Activated CD8-positive, alpha-beta T cell treated with anti-CD3 and anti-CD28 coated beads for 36 hours (primary cell): ENCODE measurements at places on chromosomes 2 and 18. TPM values are rescaled to one million over a fixed set of nuclear protein-coding genes. Genes with fewer than 3 reads are reported as not detected.
A peak's percentile ranks its signal among the peaks of the same experiment; 100 is the strongest.

DNA sequence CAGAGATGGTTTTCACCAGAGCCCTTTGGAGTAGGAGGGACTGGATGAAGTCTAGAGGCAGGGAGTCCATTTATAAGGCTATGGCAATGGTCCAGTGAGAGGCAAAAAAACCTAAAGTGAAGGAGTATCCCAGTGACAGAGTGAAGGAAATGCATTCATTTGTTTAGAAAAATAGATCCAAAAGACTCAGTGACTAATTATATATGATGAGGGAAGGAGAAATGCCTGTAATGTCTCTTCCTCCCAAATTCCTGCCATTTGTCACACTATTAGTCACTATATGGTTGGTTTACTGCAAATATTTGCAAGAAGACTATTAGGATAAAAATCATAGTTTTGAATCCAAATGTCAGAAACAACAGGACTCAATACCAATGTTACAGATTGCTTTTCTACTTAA lies 104.2 kb downstream of the ZNF521 start:
- H3K4me3 ChIP-seq: no peak overlapping the region
- H3K27me3 ChIP-seq: no peaks in the 10 kb centered on the region
- no peak overlapping the region for H3K27ac ChIP-seq
- H3K36me3 ChIP-seq: no peaks in the 10 kb centered on the region

Gene REG1A
- total RNA-seq: not detected

GRCh38 chr18:56391931-56392590 lies 246.3 kb downstream of the TXNL1 start:
- DNase-seq: no peak
- no peaks in the 10 kb centered on the region for H3K4me1 ChIP-seq
- H3K27me3 ChIP-seq: peaks cover 3% of the 10 kb centered on the region
- no peaks in the 10 kb centered on the region for H3K36me3 ChIP-seq
- H3K27ac ChIP-seq: no peak overlapping the region

- H3K27me3 ChIP-seq: no peaks in the 10 kb centered on the region
- peak overlapping the region; percentile 24 for H3K27ac ChIP-seq
- H3K36me3 ChIP-seq: peaks cover 43% of the 10 kb centered on the region
- H3K4me3 ChIP-seq: peak overlapping the region; percentile 93
These were observed 1.8 kb downstream of the TMX3 start for GRCh38 chr18:68713131-68713530.

Gene GALNT5
- not detected for total RNA-seq

DNA sequence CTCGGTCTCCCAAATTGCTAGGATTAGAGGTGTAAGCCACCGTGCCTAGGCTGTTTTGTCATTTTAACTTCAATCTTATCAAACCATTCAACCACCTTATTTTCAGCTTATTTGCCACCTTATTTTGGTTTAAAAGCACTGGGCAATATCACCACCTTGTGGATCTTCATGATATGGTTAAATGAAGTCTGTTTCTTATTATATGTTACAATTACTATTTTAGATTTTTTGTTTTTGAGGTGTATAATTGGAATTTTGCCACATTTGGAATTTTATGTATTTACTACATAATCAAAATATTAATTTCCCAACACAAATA lies 43.8 kb upstream of the SCN9A start:
- DNase-seq: no peak
- H3K4me3 ChIP-seq: no peak overlapping the region
- H3K27me3 ChIP-seq: no peaks in the 10 kb centered on the region
- no peaks in the 10 kb centered on the region for H3K36me3 ChIP-seq
- no peaks in the 10 kb centered on the region for H3K4me1 ChIP-seq

Gene DYNC1I2
- total RNA-seq: 40.0 TPM

DNA sequence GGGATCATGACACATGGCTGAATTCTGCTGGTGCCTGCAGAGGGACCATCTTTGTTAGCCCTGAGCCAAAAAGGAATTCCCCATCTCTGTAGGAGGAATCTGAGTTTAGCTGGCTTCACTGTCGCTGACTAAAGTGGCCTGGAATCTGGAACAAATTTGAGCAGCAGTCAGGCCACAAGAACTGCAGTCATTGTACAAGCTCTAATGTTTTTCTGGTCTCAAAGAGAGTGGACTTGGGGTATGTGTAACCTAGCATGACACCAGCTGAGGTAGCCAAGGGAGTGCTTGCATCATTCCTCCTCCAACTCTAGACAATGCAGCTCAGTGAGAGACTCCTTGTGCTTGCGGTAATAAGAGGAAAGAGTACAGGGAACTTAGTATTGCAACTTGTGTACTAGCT lies 539.1 kb upstream of the LRRTM4 start:
- no peak for DNase-seq
- H3K4me3 ChIP-seq: no peak overlapping the region
- no peaks in the 10 kb centered on the region for H3K36me3 ChIP-seq
- H3K27me3 ChIP-seq: no peaks in the 10 kb centered on the region
- H3K4me1 ChIP-seq: no peaks in the 10 kb centered on the region

DNA sequence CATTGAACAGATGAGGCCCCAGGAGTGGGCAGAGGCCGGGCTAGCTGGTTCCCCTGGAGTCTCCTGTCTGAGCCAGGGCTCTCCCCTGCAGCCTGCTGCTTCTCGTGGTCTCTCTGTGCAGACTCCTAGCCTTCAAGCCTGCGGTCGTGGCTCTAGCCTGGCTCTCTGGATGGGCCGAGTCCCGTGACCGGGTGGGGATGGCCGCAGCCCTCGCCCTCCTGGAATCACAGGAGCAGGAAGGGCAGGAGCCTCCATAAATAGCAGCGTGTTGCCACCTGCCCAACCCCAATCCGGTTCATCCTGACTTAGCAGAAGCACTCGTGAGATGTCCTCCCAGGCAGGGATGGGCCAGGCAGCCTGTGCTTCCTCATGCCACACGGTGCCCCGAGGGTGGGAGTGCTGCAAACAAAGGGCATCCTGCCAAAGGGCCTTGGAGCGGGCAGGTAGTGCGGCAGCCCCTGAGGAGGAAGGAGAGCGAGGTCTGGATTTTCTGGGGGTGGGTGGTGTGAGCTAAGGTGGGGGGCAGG lies 43.9 kb downstream of the FOSL2 start:
- H3K27ac ChIP-seq: no peak overlapping the region
- peaks cover 32% of the 10 kb centered on the region for H3K4me1 ChIP-seq
- no peak overlapping the region for H3K4me3 ChIP-seq
- H3K36me3 ChIP-seq: peaks cover 2% of the 10 kb centered on the region
- no peak for DNase-seq

DNA sequence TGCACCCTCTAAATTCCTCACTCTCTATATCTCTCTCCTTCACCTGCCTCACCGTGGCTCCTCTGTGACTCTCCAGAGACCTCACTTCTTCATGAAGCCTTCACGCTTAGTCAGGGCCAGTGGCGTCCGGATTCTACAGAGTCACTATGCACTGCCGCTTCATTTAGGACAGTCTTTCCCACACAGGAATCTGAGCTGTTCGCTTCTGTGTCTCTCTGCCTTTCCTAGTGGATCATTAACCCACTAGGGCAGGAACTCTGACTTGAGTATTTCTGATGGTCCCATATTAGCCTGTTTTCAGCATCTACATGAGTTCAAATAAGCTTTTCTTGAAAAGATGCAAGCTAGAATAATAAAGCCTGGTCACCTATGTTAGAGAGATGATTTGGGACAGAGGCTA lies 180.2 kb upstream of the DOK6 start:
- H3K27ac ChIP-seq: no peak overlapping the region
- H3K4me1 ChIP-seq: no peaks in the 10 kb centered on the region
- no peaks in the 10 kb centered on the region for H3K27me3 ChIP-seq
- no peaks in the 10 kb centered on the region for H3K36me3 ChIP-seq
- H3K4me3 ChIP-seq: no peak overlapping the region

GRCh38 chr2:179460181-179460929 lies 195.7 kb upstream of the SESTD1 start:
- no peaks in the 10 kb centered on the region for H3K4me1 ChIP-seq
- DNase-seq: no peak
- H3K27ac ChIP-seq: no peak overlapping the region
- H3K4me3 ChIP-seq: no peak overlapping the region

- no peaks in the 10 kb centered on the region for H3K36me3 ChIP-seq
- no peaks in the 10 kb centered on the region for H3K4me1 ChIP-seq
- peaks cover 6% of the 10 kb centered on the region for H3K27me3 ChIP-seq
- no peak overlapping the region for H3K27ac ChIP-seq
- no peak for DNase-seq
These were observed 321.7 kb upstream of the THSD7B start for GRCh38 chr2:136443661-136444060.

- no peaks in the 10 kb centered on the region for H3K36me3 ChIP-seq
- peaks cover 31% of the 10 kb centered on the region for H3K27me3 ChIP-seq
- no peak overlapping the region for H3K4me3 ChIP-seq
These were observed 84.1 kb downstream of the CELF4 start for GRCh38 chr18:37481491-37481890.

Gene IL37
- not detected for total RNA-seq

GRCh38 chr2:160901613-160902012 lies 258.6 kb upstream of the TANK start:
- H3K4me1 ChIP-seq: no peaks in the 10 kb centered on the region
- no peak overlapping the region for H3K27ac ChIP-seq
- H3K27me3 ChIP-seq: peaks cover 2% of the 10 kb centered on the region
- H3K36me3 ChIP-seq: no peaks in the 10 kb centered on the region
- DNase-seq: no peak
- no peak overlapping the region for H3K4me3 ChIP-seq

DNA sequence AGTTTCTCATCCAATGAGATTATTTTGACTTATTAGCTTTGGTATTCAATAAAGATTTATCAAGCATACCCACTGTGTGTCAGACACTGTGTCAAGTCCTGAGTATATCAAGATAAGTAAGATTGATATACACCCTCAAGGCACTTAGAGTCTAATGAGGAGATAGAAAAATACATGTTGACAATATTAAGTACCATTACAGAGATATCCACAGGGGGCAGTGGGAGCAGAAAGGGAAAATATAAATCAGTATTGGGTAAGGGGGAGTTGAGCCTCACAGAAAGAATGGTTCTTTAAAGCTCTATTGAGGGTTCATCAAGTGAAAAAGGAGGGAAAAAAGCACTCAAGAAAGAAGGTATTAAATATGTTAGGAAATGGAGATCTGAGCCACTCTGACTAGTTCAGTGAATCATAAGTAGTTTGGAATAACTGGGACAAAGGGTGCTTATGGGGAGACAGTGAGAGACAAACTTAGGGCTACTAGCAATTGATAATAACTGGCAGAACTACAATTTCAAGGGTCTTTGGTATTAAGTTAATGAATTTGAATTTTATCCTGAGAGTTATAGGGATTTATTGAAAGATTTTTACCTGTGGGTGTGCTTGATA lies 45.5 kb upstream of the SLC8A1 start:
- H3K4me3 ChIP-seq: no peak overlapping the region
- no peak for DNase-seq
- no peak overlapping the region for H3K27ac ChIP-seq
- H3K4me1 ChIP-seq: no peaks in the 10 kb centered on the region

DNA sequence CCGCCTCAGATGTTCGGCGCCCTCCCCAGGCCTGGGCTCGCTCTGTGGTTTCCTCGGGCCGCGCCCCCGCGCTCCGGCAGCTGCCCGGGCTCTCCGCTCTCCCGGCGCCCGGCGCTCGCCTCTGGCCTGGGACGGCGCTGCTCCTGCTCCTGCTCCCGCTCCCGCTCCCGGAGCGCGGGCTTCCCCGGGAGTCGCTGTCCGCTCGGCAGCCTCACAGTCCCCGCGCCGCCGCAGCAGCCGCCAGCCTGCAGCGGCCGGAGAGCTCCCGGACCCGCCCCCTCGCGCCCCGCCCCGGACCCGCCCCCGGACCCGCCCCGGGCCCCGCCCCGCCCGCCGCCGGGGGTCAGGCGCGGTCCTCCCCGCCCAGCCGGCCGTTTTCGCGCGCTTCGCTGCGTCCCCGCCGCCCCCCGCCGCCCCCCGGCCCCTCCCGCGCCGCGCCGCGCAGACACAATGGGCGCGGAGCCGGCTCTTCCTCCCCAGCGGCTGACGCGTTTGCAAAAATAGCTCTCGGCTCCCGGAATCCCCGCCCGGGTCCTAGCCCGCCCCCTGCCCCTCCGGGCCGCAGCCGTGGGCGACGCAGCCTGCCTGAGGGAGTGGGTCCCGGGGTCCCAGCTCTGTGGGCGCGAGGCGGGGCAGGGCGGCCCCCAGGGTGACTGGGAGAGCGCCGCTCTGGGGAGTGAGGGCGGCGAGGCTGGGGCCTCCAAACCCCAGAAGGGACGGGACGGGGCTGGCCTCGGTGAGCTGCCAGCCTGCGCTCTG lies at the start of gene ARL4C:
Gene ARL4C (minus strand): TSS at position 247 of the 759 bp plus-strand sequence. CDS start 495 bp downstream, outside the sequence.
- DNase-seq: peak; percentile 57
- H3K27ac ChIP-seq: peak within 1 kb of the TSS; percentile 91
- H3K4me3 ChIP-seq: peak within 1 kb of the TSS; percentile 90

Gene GLB1L
- total RNA-seq: 1.2 TPM

Gene AQP12B
- not detected for total RNA-seq

GRCh38 chr2:166134252-166135151 lies 6.7 kb upstream of the SCN1A start:
- H3K27me3 ChIP-seq: peaks cover 11% of the 10 kb centered on the region
- no peak overlapping the region for H3K4me3 ChIP-seq
- no peaks in the 10 kb centered on the region for H3K4me1 ChIP-seq
- no peaks in the 10 kb centered on the region for H3K36me3 ChIP-seq
- no peak for DNase-seq

DNA sequence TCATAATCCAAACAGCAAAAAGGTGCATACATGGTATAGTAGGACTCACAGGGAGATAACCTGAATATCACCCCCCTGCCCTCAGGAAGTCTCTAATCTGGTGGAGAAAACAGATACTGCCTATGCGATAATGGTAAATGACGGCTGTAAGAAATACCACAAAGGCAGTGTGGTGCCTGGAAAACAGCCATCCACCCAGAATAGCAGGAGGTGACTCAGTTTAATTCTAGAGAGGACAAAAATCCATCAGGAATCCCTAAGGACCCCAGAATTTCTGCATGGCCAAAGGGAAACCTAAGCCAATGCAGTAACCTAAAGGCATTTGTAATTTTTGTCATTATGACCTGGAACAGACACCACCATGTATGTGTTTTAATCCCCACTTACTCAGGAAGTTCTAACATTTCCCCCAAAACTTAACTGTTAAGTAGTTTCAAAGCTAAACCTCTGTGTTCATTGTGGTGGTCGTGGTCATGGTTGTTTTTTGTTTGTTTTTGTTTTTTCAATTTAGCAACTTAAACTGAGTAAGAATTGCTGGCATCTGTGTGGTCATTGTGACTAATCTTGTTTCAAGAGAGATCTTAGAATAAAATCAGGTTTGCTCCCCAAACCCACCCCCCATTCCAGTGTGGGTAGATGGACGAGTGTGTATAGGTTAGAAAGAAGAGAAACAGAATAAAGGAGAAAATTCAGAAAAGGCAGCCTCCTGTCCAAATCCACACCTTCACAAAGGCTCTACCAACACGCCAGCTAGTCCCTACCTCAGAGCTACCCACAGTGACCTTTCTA lies 121.5 kb upstream of the CDCA7 start:
- peaks cover 2% of the 10 kb centered on the region for H3K27me3 ChIP-seq
- DNase-seq: no peak
- H3K4me1 ChIP-seq: peaks cover 4% of the 10 kb centered on the region
- H3K36me3 ChIP-seq: no peaks in the 10 kb centered on the region

Gene CRYGD
- total RNA-seq: not detected

DNA sequence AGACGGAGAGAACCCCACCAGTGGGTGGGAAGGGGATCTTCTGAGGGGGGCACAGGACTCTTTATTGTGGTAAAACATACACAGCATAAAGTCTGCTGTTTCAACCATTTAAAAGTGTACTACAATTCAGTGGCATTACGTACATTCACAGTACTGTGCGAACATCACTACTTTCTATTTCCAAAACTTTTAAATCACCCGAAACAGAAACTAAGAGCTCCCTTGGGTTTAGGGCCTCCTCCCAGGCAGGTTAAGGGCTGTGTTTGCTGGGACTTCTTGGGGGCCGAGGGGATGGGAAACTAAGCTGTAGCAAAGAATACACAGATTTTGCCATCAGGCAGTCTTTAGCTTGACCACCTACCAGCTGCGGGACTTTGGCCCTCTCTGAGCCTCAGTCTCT lies 242.0 kb downstream of the HAUS1 start:
- H3K4me1 ChIP-seq: peaks cover 19% of the 10 kb centered on the region
- H3K27me3 ChIP-seq: no peaks in the 10 kb centered on the region
- no peak for DNase-seq
- H3K36me3 ChIP-seq: no peaks in the 10 kb centered on the region
- H3K4me3 ChIP-seq: no peak overlapping the region
